Stimulated activated CD4-positive, alpha-beta T cell treated with anti-CD3 and anti-CD28 coated beads, Interleukin-15, amount 100 ng/mL, for 24 hours (primary cell): ENCODE measurements at places on chromosomes 6 and 20.

DNA sequence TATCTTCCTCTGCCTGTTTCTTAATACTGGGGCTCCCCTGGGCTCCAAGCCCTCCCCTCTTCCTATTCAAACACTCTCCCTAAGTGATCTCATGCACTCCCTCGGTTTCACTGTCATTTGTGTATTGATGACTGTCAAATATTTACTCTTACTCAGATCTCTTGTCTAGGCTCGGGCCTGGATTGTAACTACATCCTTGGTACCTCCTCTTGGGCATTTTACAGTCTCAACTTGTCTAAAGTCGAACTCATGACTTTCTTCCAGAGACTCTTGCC is 189.4 kb upstream of the PRDM1 start:
- no peak for DNase-seq

DNA sequence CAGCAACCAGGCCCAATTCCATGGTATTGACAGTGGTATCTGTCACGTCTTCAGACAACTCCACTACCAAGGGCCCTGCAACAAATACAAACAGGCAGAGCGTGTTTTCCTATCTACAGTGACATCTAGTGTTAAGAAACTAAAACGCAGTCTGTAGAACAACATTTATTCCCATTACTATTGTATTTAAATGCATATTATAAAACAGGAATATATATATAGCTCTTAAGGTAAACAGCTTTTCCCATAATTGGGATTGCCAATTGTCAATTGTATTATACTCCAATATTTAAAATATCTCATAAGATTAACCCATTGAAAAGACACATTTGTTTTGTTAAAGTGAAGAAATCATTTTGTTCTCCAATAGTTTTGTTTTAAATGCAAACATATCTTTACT is 97.2 kb downstream of the KIF16B start:
- DNase-seq, result no peak

DNA sequence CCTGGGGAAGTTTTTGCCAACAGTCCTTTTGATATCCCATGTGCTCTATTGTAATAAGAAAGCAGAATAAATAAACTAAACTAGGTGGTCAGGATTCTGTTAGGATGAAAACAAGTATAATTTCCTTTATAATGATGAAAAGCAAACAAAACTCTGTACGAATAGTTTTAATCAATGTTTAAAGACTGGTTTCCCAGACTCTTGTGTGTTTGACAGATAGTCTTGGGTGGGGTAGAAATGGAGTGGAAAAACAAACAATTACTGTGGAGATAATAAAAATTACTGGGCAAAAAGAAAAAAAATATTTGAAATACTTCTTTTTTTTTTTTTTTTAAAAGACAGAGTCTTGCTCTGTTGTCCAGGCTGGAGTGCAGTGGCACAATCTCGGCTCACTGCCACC is 152.1 kb upstream of the FLRT3 start:
- no peak for DNase-seq

GRCh38 chr6:16149305-16149704 is 20.4 kb downstream of the MYLIP start:
- DNase-seq, result no peak

DNA sequence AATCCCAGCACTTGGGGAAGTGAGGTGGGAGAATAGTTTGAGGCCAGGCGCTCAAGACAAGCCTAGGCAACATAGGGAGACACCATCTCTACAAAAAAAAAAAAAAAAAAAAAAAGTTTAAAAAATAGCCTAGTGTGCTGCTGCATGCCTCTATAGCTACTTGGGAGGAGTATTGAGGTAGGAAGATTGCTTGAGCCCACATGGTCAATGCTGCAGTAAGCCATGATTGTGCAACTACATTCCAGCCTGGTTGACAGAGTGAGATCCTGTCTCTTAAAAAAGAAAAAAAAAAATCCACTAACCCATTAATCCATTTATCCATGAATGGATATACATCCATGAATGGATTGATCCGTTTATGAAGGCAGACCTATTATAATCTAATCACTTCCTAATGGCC is 1064.6 kb upstream of the EYS start:
- DNase-seq, result no peak

- no peak for DNase-seq
Observed at GRCh38 chr20:63084563-63084927, 77.8 kb upstream of the BHLHE23 start.

- no peak for DNase-seq
Observed at GRCh38 chr6:107805504-107805903, 18.6 kb downstream of the SCML4 start.

DNA sequence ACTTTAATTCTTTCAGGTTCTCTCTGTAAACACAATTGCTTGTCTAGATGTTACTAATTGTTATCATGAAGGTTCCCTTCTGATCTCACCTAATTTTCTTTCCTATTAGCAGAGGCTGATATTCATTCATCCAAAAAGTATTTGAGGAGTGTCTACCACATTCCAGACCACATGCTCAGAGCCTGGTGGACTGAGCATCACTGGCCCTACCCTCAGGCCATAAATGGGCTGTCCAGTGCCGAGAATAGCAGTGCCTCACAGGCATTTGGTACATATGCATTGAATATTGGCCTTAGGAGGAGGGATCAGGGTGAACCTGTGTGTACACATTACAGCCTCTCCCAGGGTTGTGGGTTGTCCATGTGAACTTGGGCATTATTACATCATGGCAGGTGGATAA is 40.4 kb upstream of the PRELID3B start:
- DNase-seq, result no peak

GRCh38 chr6:12148317-12148801 is 136.2 kb downstream of the HIVEP1 start:
- DNase-seq, result no peak

GRCh38 chr20:36506253-36506652 is 35.1 kb upstream of the MYL9 start:
- no peak for DNase-seq

GRCh38 chr20:36628076-36628475 is 17.9 kb downstream of the SLA2 start:
- no peak for DNase-seq

GRCh38 chr6:109242029-109242428 is 140.2 kb downstream of the CD164 start:
- no peak for DNase-seq

DNA sequence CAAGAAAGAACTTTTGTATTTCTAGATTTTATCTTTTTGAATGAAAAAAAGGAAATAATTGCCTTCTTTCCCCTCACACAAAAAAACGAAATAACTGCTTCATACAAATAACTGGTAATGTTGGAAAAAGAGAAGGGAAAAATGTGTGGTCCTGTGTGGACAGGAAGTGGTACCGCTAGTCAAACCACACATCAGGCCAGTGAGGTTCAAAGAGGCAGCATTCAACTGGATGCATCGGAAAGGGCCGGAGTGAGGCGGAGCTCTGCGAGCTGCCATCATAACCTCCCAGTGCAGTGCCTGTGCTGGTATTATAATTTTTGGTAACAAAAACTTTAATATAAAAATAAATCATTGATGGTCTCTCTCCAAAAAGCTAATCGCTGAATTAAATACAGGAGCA is 111.2 kb downstream of the IRF4 start:
- no peak for DNase-seq

GRCh38 chr6:68575765-68576439 is 59.2 kb upstream of the ADGRB3 start:
- no peak for DNase-seq

GRCh38 chr6:14874975-14875480 is 370.8 kb upstream of the JARID2 start:
- no peak for DNase-seq

GRCh38 chr6:136764517-136764993 is 27.7 kb downstream of the MAP3K5 start:
- no peak for DNase-seq

DNA sequence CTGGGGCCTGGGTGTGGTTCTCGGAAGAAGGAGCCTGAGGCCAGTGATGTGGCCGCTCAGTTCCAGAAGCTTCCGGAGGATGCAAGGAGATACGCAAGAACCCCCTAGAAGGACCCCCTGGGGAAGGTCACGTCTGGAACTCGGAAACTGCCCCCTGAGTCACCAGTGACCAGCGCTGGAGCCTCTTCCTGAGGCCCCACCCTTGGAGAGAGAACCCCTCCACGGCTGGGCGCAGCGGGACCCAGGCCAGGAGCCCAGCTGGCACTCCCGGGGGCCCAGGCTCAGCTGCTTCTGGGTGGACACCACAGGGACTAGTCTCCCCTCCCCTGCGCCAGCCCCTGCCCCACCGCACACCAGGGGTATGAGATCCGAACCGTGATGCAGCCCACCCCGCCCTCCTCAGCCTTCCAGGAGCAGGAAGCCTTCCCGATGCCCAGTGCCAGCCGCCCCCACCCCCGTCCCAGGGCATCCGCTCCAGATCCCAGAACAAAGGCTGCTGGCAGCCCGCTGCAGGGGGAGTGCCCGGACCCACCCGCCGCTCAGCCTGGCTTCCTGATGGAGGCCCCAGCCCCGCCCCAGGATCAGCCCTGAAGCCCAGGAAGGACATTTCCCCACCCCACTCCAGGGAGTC is 7.5 kb downstream of the LAMA5 start:
- DNase-seq, result no peak

DNA sequence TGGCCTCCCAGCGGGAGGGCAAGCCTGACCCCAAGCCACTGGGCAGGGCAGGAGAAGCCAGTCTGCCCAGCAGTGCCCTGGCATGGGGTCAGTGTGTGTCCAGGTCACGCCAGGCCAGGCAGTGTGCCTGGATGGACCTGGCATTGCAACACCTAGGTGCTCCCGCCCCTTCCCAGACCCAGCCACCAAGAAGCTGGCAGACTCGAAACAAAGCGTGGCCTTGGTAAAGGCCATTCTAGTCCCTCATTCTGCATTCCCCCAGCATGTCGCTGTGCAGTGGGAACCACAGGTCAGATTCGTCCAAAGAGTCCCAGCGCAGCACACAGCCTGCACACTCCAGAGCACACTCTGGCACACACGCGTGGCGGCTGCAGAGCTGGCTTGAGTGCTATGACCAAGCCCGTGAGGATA is 19.3 kb upstream of the APMAP start:
- DNase-seq, result no peak

- DNase-seq, result no peak
Observed at GRCh38 chr6:7110092-7110792, 2.5 kb downstream of the RREB1 start.

GRCh38 chr20:63052571-63053431 is 46.0 kb upstream of the BHLHE23 start:
- DNase-seq, result no peak

DNA sequence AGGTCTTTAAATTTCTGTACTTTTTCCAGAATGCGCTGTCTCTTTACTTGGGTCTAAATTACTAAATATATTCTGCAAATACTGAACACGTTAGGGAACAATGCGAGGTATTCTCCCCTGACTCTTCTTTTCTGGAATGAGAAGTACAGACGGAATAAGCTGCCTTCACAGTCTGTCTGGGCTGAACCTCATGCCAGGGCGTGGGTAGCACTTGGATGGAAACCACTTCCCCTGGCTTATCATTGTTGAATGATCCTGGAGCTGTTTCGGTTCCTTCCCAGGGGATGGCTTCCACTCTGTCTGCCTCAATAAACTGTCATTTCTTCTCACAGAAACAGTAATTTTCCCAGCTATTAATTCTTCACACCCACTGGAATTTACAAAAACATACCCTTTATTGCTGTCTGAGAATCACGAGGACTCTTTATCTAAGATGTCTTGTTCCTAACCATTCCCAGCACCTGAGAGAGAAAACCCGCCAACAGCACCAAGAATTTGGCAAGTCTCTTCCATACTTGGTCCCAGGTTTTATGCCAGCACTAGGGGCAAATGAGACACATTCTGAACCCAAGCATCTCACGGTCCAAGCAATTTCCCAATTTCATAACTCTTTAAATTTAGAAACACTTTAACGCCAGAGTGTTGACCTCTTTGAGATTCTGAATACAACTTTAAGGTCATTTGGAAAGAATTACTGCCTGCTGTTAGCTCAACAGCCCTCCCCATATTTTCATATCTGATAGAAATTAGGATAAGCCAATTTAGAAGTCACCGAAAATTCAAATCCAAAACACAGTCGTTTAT is 43.2 kb upstream of the ADGRF5 start:
- DNase-seq, result no peak

GRCh38 chr6:106063448-106063850 is 22.7 kb upstream of the PRDM1 start:
- DNase-seq, result no peak

- DNase-seq, result no peak
Observed at GRCh38 chr6:37551867-37552266, 52.2 kb upstream of the CCDC167 start.

DNA sequence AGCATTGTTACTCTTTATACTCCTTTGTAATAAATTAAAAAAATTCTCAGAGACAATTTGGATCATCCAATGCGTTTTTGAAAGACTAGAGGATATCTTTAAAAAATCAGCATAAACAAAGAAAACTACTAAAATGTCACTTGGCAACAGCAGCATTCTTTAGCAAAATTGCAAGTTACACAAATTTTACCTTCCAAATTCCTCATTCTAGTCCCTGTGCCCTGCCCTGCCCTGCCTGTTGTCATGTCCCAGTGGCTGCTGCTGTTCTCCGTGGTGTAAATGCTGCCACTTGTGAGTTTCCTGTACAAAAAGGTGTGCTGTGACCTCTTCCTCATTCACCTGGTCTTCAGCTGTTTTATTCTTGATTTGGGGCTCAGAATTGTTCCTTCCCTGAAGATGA is 83.2 kb downstream of the CDC5L start:
- DNase-seq, result no peak

DNA sequence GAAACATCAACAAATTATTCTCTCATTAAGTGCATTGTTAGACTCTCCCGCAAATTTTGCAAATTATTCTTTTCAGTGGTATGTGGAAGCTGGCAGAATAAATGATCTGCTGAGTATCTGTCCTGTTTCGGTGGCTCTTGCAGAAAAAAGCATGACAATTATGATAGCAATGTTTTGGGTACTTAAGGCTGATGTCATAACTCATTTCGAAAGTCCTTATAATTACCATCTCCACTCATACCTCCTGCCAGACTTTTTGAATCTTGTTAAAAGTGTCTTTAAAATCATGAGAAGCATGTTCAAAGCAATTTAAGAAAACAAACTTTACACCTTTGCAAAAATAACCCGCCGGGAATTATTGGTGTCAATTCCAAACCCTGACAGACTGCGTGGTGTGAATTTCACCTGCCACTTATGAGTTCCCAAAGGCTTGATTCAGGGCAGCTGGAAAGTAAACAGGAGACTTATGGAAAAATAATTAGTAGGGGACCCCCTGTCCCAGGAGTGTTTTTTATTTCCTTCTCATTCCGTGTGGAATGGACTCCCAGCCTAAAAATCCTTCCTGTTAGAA is 87.6 kb upstream of the E2F3 start:
- no peak for DNase-seq
